Panc1 (cell line): ENCODE measurements at places on chromosomes 2 and 18. TPM values are rescaled to one million over a fixed set of nuclear protein-coding genes. Genes with fewer than 3 reads are reported as not detected.

DNA sequence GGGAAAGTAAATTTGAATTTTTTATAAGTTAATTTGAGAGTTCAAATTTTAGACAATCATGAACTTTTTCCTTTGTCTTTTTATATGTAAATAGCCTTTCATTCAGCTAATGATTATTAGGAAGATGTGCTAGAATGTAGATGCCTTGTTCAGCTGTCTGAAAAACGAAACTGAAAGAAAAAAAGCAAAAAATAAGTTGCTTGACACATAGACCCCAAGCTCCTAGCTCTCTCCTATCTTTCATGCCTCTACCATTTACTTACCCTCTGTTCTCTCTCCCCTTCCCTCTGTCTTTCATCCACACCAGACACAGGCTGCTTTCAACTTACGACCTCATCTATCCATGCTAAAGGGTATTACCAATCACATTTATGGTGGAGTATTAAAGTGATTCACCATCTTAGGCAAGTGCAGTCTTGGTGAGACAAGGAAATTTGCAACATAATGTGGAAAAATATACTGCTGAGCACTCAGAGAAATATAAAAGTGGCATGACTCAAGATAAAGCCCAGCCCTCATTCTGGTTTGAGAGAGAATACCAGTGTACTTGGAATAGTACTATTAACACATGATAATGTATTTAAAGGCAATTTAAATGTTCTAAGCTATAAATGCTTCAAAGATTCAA lies 425.6 kb downstream of the SUCLG1 start:
- H3K4me1 ChIP-seq, result no peaks in the 10 kb centered on the region
- H3K27ac ChIP-seq, result no peak overlapping the region
- no peak overlapping the region for H3K4me3 ChIP-seq
- no peak for DNase-seq
- no peaks in the 10 kb centered on the region for H3K27me3 ChIP-seq

DNA sequence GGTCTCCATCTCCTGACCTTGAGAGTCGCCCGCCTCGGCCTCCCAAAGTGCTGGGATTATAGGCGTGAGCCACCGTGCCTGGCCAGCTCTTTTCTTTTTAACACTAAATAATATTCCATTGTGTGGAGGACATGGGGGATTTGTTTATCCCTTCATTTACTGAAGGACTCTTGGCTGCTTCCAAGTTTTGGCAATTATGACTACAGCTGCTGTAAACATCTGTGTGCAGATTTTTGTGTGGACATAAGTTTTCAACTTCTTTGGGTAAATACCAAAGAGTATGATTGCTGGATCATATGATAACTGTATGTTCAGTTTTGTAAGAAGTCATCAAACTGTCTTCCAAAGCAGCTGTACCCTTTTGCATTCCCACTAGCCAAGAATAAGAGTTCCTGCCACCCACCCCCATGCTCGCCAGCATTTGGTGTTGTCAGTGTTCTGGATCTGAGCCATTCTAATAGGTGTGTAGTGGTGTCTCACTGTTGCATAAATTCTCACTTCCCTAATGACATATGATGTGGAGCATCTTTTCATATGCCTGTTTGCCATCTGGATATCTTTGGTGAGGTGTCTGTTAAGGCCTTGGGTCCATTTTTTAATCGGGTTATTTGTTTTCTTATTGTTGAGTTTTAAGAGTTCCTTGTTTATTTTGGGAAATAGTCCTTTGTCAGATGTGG lies 52.2 kb downstream of the TNFRSF11A start:
- H3K4me1 ChIP-seq, result no peaks in the 10 kb centered on the region
- no peak overlapping the region for H3K27ac ChIP-seq
- H3K27me3 ChIP-seq, result no peaks in the 10 kb centered on the region
- H3K36me3 ChIP-seq, result no peaks in the 10 kb centered on the region

GRCh38 chr18:75108579-75109318 lies 100.2 kb downstream of the PTGR3 start:
- H3K27ac ChIP-seq, result no peak overlapping the region
- no peaks in the 10 kb centered on the region; the same call in 1 of the 2 replicates for H3K4me1 ChIP-seq
- no peak overlapping the region for H3K4me3 ChIP-seq
- no peak for DNase-seq
- H3K27me3 ChIP-seq, result no peaks in the 10 kb centered on the region

GRCh38 chr2:73614105-73614504 lies 28.1 kb downstream of the NAT8 start:
- H3K4me3 ChIP-seq, result no peak overlapping the region
- H3K4me1 ChIP-seq, result no peaks in the 10 kb centered on the region
- no peaks in the 10 kb centered on the region for H3K27me3 ChIP-seq
- no peak for DNase-seq
- no peak overlapping the region for H3K27ac ChIP-seq

GRCh38 chr2:192307530-192307929 lies 112.8 kb upstream of the TMEFF2 start:
- H3K27me3 ChIP-seq, result no peaks in the 10 kb centered on the region
- no peaks in the 10 kb centered on the region for H3K4me1 ChIP-seq
- no peak overlapping the region for H3K27ac ChIP-seq
- H3K36me3 ChIP-seq, result no peaks in the 10 kb centered on the region
- DNase-seq, result no peak
- no peak overlapping the region for H3K4me3 ChIP-seq

PPP1R1C gene
- total RNA-seq, result 2.6 TPM

DUSP2 gene
- total RNA-seq, result 4.9 TPM

AKAIN1 gene
- not detected for total RNA-seq

UGT1A5 gene
- total RNA-seq, result not detected

CDH19 gene
- not detected for total RNA-seq

NT5DC4 gene
- not detected for total RNA-seq
